ENCODE measurements at places on chromosomes 4 and X.

- DNase-seq, result no peak
These were observed 562.1 kb downstream of the TMA16 start for GRCh38 chr4:164056426-164057142.

DNA sequence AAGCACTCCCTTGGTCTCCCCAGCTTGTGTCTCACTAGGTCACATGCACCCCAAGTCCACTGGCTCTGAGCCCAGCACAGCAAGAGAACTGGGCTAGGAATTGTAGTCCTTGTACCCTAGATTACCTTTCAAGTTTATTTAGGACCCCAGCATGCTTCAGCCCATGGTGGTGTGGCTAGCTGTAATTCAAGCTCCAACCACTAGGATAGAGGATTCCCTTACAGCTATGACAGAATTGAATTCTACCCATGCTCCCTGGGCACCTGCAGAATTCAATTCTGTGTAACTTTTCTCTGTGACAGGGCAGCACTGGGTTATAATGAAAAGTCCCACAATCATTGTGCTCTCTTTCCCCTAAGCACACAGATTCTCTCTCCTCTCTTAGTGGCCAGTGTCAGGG is 253.8 kb upstream of the DMD start:
- no peak for DNase-seq

DNA sequence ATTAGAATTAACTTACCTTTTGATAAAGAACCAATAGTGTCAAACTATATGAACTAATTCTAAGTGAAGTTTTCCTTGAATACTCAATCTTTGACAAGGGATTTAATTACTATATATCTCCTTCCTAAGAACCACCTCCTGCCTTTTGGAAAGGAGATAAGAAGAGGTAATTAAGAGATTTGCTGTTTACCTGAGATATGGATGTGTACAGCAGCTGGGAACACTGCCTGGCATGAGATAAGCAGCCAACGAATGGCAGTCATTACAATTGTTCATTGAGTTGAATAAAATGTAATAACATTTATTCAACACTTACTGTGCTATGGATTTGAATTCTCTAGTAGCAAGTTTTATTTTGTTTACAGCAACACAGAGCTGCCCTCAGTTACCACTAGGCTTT is 407.1 kb downstream of the SPOCK3 start:
- no peak for DNase-seq

DNA sequence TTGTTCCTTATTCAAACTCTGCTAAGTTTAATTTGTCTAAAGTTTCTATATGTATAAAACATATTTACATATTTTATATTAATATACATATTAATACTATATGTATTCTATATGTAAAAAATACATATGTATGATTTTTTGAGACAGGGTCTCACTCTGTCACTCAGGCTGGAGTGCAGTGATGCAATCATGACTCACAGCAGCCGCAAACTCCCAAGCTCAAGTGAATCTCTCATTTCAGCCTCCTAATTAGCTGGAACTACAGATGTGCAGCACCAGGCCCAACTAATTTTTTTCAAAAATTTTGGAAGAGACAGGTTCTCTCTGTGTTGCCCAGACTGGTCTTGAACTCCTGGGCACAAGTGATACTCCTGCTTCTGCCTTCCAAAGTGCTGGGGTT is 684.9 kb downstream of the TRAM1L1 start:
- no peak for DNase-seq

GRCh38 chrX:1734806-1735205 is 119.9 kb downstream of the ASMT start:
- DNase-seq, result no peak

GRCh38 chr4:102867278-102868152 is 1.3 kb upstream of the CISD2 start:
- no peak for DNase-seq

GRCh38 chr4:165621983-165622382 is 243.2 kb downstream of the CPE start:
- no peak for DNase-seq

GRCh38 chrX:109847257-109848187 is 114.5 kb upstream of the ACSL4 start:
- DNase-seq, result no peak

- no peak for DNase-seq
These were observed 22.0 kb upstream of the PHKA2 start for GRCh38 chrX:19005909-19006308.

Measured in naive thymus-derived CD4-positive, alpha-beta T cell (primary cell).